Activated naive CD4-positive, alpha-beta T cell treated with anti-CD3 and anti-CD28 coated beads for 36 hours (primary cell): ENCODE measurements at places on chromosomes 4 and X.

DNA sequence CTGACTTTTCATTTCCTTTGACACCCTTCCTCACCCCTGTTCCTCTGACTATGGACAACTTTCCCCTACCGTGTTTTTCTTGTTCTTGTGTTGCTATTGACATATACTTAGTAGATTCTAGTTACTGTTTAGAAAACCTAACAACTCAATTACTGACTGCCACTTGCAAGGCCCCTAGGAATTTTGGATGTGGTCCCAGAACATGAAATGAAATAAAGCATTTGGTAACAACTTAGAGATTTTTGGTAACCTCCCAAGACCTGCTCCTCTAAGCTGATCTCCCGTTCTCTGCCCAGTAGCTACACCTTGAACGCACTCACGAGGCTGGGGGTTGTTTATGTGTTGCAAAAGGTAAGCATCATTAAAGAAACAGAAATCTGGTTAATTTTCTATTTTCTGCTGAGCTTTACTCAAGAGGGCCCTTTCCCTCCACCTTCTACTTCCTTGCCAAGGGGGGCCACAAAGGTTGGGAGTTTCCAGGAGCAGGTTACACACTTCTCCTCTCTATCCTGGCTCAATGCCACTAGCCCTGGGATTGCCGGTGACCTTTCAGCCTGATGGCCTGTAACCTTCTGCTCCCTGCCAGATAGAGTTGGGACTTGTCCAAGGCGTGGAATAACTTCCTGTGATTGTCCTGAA is 20.5 kb downstream of the GAB3 start:
- no peak for DNase-seq

- no peak for DNase-seq
Measured at GRCh38 chr4:149047368-149047767, 605.2 kb upstream of the NR3C2 start.

- no peak for DNase-seq
Measured at GRCh38 chr4:114085611-114086345, 106.3 kb upstream of the ARSJ start.

DNA sequence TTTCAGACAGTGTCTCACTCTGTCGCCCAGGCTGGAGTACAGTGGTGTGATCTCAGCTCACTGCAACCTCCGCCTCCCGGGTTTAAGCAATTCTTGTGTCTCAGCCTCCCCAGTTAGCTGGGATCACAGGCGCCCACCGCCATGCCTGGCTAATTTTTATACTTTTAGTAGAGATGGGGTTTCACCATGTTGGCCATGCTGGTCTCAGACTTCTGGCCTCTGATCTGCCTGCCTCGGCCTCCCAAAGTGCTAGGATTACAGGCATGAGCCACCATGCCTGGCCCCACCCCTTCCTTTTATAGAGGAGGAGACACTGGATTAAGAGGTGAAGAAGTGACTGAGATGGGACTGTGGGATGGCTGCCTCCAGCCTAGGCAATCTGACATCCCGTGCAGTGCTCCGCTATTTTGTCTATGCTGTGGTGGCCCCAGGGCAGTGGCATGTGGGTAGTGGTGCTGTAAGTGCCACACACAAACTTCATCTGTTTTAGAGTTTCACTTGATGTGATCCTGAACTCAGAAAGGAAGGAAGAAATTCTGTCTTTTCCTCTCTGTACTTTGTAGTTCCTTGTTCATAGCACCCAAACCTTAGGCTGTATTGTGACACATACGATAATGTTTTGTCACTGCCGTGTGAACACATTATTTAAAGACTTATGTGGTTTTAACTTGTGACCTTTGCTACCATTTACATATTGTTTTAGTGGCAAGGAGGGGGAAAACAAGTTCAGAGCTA is 48.9 kb downstream of the FNIP2 start:
- no peak for DNase-seq

- no peak for DNase-seq
Measured at GRCh38 chr4:100284129-100284880, 94.0 kb upstream of the DDIT4L start.

GRCh38 chrX:107547621-107548020 is 80.7 kb upstream of the PRPS1 start:
- DNase-seq, result no peak

DNA sequence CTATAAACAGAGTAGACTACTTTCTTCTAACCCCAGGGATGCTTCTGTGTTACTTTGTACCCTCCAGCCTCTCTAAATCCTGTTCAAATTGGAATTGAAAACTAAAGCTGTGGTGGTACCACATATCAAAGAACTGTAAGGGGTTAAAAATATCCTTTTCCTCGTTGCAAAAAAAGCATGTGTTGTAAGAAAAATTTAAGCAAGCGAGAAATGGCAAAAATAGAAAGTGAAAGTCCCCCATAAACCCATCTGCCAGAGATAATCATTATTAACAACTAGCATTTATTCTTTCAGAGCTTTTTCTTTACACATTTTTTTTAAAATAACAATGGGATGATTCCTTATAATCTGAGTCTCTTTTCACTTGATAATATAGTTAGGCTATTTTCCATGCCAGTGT is 40.6 kb downstream of the TMEM164 start:
- DNase-seq, result no peak

- DNase-seq, result no peak
Measured at GRCh38 chr4:2768921-2769336, 12.8 kb upstream of the TNIP2 start.

DNA sequence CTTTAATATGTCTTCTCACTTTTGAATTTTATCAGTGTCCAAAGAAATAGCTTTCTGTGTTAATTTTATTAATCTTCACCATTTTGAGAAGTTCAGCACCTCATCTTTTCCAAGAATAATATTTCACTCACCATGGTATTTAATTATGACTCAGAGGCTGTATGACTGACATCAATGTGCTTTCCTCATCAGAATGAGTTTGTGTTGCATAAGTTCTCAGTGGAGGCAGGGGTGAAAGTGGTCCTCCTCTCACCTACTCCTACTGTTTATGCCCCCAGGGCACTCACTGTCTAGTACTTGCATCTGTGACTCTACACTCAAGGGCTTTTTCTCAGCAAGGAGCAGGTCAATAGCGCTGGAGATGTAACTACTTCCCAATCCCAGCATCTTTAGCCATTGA is 905.3 kb upstream of the INTU start:
- no peak for DNase-seq

DNA sequence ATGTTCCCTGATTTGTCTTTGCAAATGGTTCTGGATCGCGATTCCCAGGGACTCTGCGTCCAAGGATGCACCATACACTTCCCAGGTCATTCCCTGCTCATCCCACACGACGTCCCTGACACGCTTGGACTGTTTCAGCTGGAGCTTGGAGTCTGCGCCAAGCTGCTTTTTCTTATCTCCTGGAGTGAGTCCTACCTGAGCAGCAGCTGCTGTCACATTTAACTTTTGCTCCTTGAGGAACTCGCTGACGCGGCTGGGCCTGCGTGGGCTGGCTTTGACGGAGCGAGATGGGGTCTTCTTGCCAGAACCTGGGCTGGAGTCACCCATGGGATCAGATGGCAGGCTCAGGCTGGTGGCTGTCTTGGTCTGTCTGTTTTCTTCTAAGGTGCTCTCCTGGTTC is 59.6 kb downstream of the GPRIN3 start:
- no peak for DNase-seq

DNA sequence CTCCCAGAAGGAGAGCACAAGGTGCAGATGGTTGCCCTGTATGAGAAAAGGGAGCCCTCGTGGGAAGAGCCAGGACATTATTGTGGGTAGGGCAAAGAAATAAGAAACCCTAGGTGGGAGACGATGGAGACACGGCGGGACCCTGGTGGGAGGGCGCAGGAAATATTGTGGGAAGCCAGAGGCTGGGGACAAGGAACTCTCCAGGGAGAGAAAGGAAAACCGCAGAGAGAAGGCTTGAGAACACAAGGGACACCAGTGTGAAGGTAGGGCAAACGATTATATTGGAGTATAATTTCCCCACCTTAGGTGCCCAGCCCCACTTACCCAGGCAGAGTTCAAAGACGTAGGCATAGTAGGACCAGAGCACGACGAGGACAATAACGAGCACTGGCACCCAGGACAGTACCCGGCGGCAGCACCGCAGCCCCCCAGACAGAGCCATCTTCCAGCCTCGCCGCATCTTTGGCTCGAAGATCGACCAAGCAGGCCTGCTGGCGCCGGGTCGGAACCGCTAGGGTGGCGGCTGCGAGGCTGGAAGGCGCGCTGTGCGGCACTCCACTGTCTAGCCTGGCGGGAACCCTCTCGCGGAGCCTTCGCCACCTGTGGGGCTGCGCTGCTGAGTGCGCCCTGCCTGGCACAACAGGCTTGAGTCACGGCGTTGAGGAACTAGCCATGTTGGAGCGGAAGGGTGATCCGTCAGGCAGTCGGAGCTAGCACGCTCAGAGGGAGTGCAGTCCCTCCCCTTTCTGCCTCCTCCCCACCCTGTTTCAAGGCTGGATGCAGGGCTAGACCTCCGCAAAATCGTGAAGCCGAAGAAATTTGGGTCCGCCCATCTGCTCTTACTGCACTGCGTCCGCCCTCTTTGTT is at the start of gene ZDHHC15:
ZDHHC15 (minus strand) TSS at position 473 of the 867 bp plus-strand sequence; CDS start at position 460, 13 bp downstream.
- DNase-seq, result peak; percentile 68

GRCh38 chr4:17033768-17034181 is 135.3 kb upstream of the LDB2 start:
- DNase-seq, result no peak
